AG10803 (cell line): ENCODE measurements at places on chromosomes 2 and 18.

DNA sequence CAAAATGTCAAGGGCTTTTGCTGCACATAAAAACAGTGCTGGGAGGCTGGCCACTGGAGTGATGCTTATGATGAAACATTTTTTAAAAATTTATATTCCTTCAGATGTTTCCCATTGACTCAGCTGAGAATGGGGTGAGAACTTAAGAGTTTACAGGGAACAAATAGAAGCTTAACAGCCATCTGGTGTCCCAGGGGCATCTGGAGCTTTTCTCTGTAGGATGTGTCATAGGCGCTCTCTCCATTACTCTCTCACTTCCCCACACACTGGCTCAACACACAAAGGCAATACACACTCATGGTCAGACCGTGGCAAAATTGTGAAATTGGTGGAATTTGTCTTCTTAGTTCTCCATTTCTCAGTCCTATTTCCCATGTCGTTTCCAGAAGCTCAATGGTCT is 783.1 kb upstream of the LRRTM1 start:
- no peak for DNase-seq

DNA sequence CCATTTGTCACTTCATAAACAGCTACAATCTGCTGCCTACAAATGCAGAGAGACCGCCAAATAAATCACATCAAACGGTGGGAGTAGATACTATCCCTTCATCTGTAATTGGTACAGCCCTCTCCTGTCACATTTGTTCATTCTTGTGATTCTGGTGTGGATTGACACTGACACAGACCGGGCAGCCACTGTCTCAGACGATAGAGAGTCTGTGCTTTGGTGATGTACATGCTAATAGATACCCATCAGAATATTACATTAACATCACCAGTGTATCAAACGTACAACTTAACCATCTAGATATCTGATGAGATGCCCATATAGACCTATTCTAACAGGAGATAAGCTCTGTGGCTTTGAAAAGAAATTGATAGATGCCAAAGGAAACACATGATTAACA is 419.7 kb upstream of the ZEB2 start:
- DNase-seq = no peak

GRCh38 chr2:70789304-70790135 is 923 bp downstream of the FIGLA start:
- DNase-seq = peak; percentile 45

DNA sequence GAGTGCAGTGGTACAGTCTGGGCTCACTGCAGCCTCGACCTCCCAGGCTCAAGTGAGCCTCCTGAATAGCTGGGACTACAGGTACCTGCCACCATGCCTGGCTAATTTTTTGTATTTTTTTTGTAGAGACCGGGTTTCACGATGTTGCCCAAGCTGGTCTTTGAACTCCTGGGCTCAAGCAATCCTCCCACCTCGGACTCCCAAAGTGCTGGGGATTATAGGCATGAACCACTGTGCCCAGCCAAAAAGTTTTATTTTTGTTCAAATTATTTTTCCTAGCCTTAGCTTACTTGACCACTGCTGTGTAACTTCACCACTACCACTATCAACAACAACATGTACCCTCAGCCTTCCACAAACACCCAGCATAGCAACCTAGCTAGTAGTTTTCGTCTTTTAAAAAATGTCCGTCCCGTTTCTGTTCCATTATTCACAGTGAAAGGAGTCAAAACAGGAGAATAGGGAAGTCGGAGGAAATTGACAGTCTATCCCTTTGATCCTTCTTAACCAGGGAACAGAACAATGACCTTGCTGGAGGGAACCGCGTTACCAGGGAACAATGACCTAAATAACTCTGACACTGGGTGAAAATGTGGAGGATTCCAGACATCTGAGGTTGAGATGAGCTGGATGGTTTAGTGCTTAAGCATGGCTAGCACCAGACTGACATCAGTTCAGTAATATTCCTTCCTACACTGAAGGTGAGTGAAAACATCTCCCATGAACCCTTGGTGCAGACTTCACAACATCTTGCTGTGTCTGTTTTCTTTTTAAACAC is 69.2 kb upstream of the ARL4C start:
- no peak for DNase-seq

GRCh38 chr18:29311580-29311979 is 1134.7 kb upstream of the CDH2 start:
- no peak for DNase-seq

DNA sequence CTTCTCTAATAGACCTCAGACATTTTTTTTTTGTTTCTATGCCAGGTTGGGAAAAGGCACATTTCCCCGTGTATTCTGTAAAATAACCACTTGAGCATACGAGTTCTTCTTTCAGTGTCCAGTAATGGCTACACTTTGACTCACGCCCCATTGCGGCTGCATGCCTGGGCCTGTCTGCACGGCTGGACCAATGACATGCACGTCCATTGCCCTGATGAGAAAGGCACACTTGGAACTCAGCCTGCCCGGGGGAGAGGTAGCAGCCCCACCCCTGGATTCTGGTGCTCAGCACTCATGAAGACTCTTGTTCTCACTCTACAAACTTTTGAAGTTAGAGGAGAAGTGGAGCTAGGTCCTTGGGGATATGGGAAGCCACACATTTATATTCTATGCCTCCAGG is 5.8 kb downstream of the PCARE start:
- DNase-seq = no peak

DNA sequence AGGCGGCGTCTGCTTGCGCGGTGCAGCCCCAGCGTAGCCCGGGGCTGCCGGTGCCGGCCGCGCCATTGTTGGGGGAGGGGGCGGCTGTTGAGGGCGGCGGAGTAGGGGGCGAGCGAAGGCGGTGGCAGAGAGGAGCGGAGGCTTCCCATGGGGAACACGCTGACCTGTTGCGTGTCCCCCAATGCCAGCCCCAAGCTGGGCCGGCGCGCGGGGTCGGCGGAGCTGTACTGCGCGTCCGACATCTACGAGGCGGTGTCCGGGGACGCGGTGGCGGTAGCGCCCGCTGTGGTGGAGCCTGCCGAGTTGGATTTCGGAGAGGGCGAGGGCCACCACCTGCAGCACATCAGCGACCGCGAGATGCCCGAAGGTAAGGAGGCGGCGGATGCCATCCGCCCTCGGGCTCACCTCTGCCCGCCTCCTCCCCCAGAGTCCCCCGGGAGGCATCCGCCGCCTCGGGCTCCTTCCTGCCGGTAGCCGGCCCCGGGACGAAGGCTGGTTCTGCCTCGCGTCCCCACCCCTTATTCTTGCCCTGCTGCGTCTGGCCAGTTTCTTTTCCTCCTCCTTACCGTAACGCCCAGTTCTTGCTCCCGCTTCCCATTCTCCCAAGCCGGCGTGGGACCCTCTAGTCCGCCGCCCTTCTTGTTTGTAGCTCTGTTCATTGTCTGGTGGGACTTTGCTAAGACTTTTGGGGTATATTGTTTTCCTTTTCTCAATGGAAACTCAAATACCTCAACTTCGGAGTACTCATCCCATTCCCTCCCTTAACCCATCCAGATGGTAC is 500 bp downstream of the CCNYL1 start:
- peak; percentile 28 for DNase-seq

DNA sequence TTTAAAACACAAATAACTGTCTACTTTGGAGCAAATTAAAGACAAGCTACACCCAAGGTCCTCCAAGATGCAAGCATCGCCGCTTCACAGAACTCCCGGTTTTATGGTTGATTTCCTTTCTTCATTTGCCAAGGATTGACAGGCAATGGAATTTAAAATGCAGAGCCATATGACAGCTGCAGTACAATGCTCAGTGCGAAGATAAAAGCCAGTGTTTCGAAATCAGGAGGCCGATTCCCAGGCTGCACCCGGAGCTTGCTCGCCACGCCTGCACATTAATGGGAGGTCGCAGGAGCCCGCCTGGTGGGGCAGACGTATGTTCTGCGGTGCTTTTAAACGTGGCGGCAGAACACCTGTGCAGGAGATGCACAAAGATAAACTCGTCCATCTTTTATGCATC is 727.6 kb upstream of the SOX11 start:
- no peak for DNase-seq
